ENCODE measurements at places on chromosomes 13 and 19.

GRCh38 chr19:22620401-22620800 is 13.7 kb upstream of the ZNF492 start:
- DNase-seq: no peak

- DNase-seq: no peak
Observed at GRCh38 chr19:19538061-19538784, at the start of gene CILP2. Gene CILP2, plus strand, starts transcription at chr19:19538265. Its CDS starts 85 bp downstream, at chr19:19538350.

- DNase-seq: no peak
Observed at GRCh38 chr13:107091428-107091827, 523.5 kb upstream of the ARGLU1 start.

GRCh38 chr13:32316028-32316339 is 676 bp downstream of the BRCA2 start:
- no peak for DNase-seq

- no peak for DNase-seq
Observed at GRCh38 chr13:110971486-110971885, 56.6 kb upstream of the ANKRD10 start.

GRCh38 chr13:98564204-98564603 is 12.7 kb downstream of the STK24 start:
- no peak for DNase-seq

- no peak for DNase-seq
Observed at GRCh38 chr19:55400281-55401087, 7.1 kb downstream of the UBE2S start.

GRCh38 chr19:46404055-46404752 is 9.2 kb downstream of the CCDC8 start:
- peak; percentile 67 for DNase-seq

GRCh38 chr19:9700229-9700981 is 25.5 kb upstream of the ZNF562 start:
- no peak for DNase-seq

- no peak for DNase-seq
Observed at GRCh38 chr19:7787141-7787540, 24.1 kb downstream of the CLEC4M start.

GRCh38 chr19:46369817-46370216 is 22.9 kb downstream of the PPP5C start:
- DNase-seq: no peak

- no peak for DNase-seq
Observed at GRCh38 chr13:43792076-43792881, 5.5 kb upstream of the ENOX1 start.

- DNase-seq: no peak
Observed at GRCh38 chr13:112959206-112959605, 9.8 kb upstream of the MCF2L start.

DNA sequence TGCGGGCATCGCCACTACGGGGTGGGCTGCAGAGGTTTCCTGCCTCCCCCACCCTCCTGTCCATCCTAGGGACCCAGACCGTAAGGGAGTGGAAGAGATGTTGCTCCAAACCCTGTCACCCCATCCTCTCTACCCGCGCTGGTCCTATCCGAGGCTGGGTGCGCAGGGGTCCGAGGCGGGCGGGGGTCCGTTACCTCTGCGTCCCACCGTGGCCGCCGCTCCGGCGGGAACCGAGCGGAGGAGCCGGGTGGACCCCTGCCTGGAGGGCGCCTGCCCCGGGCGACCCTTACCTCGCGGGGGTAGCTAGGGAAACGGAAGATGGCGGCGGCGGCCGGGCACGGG is at the start of gene DGKH:
Gene DGKH (plus strand): TSS at position 307 of the 342 bp plus-strand sequence. CDS start 126 bp downstream, outside the sequence.
- DNase-seq: peak; percentile 26

DNA sequence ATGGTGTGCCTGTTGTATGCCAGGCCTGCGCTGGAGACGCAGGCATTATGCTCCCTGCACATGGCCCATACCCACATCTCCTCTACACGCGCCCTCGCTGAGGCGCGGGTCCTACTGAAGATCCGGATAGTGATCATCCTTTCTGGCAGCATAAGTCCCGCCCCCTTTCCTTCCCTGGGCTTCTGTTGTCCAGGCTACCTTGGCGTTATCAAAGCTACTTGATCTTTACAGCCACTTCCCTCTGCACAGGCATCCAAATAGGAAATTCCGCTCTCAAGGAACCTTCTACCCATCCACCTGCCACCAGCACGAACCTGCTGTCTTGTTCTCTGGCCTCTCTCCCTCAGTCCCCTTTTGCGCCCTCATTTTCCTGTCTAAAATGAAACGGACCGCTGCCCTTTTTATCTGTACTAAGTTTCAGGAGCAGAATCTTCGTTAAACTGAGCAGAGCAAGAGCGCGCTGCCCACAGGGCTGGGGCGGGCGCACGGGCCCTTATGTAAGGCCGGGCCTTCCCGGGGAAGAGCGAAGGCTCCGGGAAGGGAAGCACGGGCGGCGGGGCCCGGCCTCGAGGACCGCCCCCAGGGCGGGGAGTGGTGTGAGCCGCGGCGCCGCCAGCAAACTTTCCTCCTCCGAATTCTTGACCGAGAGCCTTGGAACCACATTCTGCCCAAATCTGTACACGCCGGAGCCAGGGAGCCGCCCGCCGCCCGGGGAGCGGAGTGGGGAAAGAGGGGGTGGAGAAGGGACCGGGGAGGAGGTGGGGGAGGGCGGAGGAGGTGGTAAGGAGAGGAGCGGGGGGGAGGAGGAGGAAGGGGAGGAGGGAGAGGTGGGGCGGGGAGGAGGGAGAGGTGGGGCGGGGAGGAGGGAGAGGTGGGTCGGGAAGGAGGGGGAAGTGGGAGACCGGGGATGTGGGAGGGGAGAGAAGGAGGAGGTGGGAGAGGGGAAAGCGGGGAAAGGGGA is 920 bp upstream of the UBE2L5 start:
- DNase-seq: peak; percentile 79

DNA sequence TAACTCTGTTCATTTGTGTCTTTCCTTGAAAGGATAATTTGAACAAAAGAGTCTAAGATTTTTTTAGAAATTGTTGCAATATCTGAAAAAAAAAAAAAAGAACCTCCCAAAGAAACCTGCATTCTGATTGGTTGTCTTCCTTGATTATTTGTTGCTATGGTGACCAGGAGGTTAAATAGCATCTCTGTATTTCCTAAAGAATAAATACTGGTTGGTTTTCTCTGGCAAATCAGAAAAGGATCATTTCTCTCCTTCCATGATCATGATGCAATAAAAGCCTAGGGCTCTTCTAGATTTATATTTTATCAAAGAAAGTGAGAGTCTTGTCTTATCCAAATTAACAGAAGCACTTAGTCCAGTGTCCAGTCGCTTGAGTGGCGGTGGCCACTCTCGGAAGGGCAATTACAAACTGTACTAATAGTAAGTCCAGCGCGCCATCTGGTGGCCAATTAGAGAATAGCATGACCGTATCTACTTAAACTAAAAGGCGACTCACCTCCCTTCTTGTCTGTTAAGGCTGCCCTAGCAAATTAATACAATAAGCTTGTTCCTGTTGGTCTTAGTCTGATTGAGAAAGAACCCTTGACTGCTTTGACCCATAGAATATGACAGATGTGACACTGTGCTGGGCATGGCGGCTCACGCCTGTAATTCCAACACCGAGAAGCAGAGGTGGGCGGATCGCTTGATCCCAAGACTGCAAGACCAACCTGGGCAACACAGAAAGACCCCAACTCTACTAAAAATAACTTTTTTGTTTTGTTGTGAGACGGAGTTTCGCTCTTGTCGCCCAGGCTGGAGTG is 47.0 kb upstream of the PNMA8B start:
- DNase-seq: peak; percentile 55

DNA sequence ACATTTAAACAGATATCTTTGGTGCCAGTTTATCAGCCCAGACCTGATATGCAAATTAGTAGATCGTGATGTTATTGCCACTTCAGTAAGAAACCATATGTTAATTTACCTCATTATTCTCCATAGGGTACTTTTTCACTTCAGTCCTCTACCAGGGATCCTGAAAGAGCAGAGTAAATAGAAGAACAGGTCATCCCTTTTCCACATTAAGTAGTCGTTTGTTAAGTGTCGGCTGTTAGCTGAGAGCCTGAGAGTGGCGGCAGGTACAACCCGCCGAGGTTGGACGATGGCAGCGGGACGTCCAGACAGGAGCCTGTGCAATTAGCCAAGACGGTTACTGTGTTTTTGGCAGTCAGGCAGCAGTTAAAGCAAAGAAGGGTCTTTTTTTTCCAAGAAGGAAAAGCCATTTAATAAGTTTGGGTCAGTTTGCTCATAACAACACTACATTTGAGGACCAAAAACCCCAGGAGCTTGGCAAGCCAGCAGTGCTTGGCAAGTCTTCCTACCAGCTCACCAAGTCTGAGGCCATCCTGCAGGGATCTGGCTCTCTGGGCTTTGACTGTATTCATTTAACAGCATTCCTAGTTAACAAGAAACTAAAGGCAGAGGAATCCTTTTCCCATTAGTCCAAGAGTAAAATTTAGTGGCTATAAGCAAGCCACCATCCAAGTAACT is 231.8 kb downstream of the SHISA2 start:
- no peak for DNase-seq

GRCh38 chr13:49996161-49996915 is 504 bp upstream of the TRIM13 start:
- DNase-seq: peak; percentile 87

DNA sequence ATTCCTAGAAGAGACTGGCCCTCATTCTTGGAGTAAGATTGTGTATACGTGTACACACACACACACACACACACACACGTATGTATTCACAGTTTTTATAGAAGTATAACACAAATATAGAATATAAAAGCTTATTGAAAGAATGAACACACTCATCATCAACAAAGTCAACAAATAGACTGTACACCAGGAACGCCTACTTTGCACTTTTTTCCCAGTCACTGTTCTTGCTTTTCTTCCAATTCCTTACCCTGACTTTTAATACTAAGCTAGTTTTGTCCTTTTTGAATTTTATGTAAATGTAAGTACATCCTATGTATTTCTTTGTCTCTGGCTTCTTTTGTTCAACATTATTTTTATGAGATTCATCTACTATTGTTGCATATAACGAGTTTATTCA is 264.5 kb downstream of the MAB21L1 start:
- no peak for DNase-seq

DNA sequence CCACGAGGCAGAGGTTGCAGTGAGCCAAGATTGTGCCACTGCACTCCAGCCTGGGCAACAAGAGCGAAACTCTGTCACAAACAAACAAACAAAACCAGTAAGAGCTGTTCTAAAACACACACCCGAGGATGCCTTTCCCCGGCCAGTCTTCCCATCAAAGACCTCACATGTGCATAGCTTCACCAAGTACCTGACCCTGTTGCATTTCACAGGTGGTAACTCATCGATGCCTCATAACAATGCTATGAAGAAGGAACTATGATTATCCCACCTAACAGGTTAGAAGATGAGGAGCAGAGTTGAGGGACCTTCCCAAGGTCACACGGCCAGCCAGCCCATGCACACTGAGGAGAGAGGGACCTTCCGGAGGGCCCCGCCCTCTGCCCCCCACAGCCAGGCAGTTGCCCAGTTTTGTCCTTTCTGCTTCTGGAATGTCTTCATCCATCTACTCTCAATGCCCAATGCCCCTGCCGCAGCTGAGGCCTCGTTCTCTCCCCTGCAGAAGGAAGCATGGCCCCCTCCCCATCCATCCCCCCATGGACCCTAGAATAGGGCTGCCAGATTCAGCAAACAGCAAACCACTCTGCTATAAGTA is 16.8 kb upstream of the LENG8 start:
- no peak for DNase-seq

- no peak for DNase-seq
Observed at GRCh38 chr13:74683411-74683810, 549.2 kb upstream of the KLF12 start.

DNA sequence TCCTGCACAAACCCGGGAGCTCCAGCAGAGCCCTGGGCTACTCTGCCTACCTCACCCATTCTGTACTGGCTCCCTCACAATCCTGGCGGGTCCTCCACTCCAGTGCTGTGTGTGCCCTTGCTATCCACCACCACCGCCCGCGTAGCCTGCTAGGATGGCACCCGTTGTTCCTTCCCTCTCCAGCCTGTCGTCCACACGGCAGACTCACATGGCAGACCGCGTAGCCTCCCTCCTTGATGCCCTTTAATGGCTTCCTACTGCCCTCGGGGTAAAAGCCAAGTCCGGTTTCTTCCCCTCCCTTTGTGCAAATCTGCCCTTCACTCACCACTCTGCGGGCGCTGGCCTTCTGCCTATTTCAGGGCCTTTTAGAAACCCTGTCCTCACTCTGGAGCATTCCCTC is 106.6 kb downstream of the RAB20 start:
- DNase-seq: no peak

DNA sequence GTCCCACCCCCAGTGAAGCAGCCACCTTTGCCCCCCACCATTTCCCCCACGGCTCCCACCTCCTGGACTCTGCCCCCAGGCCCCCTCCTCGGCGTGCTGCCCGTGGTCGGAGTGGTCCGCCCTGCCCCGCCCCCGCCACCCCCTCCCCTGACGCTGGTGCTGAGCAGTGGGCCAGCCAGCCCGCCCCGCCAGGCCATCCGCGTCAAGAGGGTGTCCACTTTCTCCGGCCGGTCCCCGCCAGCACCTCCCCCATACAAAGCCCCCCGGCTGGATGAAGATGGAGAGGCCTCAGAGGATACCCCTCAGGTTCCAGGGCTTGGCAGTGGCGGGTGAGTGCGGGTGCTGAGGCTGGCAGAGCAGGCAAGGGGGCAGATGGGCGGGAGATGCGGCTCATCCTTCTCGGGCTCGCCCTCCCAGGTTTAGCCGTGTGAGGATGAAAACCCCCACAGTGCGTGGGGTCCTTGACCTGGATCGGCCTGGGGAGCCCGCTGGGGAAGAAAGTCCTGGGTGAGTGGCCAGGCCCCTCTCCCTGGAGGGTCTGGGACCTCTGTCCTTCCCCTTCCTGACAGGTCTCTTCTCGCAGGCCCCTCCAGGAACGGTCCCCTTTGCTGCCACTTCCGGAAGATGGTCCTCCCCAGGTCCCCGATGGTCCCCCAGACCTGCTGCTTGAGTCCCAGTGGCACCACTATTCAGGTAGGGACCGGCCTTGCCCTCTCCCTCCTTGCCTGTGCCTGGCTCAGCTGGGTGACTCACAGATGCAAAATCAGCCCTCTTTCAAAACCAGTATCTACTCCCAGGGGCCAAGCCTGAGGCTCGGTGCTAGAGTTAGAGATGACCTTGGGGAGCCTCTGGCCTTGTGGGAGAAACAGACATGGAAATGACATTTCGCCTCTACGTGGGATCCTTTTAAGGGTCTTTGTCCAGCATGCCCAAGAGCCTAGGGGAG is 8.8 kb downstream of the IGFLR1 start:
- DNase-seq: no peak

- DNase-seq: no peak
Observed at GRCh38 chr19:47323872-47324271, 8.1 kb upstream of the C5AR2 start.

- peak; percentile 65 for DNase-seq
Observed at GRCh38 chr13:52127783-52128702, 830 bp downstream of the NEK5 start.

All from hepatic stellate cell (primary cell).